ENCODE measurements at places on chromosomes 5 and 9.

- no peak for DNase-seq
These were observed 30.3 kb upstream of the TIFAB start for GRCh38 chr5:135482381-135482933.

DNA sequence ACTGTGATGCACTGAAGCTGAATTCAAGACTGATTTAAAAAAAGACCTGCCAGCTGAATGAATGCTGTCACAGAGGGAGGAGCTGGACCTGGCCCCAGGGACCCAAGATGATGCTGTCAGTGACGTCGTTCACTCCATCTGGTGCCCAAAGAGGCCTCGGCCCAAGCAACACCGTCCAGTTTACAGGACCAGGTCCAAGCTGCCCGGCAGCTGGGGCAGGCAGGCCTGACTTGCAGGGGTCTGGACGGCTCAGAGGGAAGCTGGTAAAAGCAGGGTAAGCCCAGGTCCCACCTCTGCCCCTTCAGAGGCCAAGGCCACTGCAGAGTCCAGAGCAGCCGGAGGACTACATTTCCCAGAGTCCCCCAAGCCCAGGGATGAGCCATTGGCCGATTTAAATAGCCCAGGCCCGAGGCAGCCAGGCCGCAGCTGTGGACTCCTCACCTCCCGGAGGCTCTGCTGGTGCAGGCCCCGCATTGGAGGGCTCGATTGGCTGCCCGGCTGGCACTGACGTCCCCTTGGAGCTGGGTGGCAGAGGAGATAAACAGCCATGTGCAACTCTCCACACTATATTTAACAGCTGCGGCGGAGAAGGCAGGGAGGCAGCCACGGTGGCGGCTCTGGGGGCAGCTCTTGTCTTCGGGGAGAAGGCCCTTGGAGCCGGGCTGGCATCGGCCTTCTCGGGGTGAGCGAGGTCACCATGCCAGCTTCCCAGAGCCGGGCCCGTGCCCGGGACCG is at the start of gene PLPP7:
Gene PLPP7, plus strand, starts transcription at position 423 of the 735 bp plus-strand sequence. Its CDS starts 275 bp downstream, at position 698.
- peak; percentile 53 for DNase-seq

DNA sequence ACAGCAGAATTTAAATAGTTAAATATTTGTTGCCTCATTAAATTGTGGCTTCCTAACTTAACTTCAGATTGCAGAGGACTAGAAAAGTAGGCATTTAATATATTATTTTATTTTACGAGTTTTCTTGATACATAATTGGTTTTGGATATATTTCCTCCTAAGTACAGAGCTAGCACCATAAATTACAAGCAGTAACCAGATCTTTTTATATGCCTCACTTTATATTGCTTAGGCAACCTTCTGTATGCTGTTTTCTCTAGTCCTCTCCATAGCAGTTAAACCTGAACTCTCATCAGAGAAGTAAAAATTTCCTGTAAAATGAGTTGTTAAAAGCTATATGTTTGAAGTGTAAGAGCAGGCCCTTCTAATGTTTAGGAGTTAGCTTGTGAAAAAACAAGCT is 144.2 kb downstream of the ZCCHC7 start:
- DNase-seq: no peak

DNA sequence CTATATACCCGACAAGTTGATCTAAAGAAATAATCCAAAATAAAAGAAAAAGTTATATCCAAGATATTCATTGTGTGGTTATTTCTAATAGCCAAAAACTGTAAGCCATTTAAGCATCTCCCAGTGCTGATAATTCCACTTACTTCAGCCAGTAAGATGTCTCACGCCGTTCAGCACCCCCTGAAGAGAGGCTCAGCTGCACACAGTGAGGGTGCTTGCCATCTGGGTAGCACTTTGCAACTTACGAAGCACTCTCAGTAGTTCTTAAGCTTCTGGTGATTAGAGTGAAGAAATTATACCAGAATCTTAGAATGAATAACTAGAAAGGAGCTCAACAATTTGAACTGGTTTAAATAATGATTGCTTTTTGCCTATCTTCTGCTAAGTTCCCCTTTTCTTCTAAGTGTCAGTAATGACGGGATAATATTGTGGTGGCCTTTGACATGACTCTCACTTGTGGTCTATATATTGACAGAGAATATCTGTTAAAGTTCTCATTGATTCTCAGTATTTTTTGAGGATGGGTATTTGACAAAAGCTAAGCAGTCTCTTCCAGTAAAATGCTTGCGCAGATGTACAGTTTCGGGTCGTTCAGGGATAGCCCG is 26.2 kb upstream of the LTC4S start:
- DNase-seq: no peak

DNA sequence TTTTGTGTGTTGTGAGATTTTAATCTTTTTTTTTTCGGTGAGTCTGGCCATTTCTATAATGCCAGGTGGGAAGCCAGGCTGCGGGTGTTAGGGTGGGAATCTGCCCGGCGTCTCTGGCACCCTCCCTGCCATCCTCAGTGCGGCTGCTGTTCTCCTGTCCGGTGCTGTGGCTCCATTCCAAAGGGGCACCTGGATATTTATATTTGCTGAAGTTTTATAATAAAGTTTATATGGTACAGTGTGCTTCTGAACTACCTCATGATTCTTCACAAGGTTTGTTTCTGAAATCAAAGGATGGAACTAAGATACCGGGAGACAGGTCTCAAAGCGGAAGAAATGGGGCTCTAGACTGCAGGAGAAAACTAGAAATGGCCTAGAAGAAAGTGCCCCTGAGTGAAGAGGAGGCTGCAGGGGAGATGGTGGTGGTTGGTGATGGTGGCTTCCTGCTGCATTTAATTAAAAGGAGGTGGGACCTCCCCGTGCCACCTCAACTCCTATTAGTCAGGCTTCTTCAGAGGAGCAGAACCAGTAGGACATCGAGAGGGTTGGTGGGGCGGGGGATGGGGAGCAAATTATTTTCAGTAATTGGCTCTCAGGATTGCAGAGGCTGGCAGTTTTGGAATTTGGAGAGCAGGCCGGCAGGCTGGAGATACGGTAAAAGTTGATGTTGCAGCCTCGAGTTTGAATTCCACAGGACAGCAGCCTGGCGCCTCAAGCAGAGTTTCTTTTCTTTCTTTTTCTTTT is 102.2 kb upstream of the ICE1 start:
- DNase-seq: no peak

GRCh38 chr9:81266674-81267073 is 422.7 kb downstream of the TLE1 start:
- peak; percentile 51 for DNase-seq

DNA sequence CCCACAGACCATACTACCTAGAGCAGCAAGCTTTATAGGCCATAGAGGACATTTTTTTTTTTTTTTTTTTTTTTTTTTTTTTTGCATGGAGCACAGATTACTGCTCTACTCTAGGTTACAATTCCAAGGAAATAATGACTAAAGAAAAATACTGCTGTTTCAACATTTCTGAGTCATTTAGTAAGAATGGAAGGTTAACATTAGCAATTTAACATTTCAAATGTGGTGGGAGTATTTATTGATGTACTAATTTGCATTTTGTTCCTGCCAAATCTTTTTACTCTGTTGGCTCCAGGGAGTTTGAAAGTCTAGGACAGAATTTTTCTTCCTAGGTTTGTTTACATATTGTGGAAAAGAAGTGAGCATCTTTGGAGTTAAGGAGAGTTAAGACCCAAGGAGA is 142.1 kb upstream of the CCDC152 start:
- no peak for DNase-seq

- DNase-seq: no peak
These were observed 9.1 kb downstream of the ARHGAP26 start for GRCh38 chr5:142779163-142779840.

DNA sequence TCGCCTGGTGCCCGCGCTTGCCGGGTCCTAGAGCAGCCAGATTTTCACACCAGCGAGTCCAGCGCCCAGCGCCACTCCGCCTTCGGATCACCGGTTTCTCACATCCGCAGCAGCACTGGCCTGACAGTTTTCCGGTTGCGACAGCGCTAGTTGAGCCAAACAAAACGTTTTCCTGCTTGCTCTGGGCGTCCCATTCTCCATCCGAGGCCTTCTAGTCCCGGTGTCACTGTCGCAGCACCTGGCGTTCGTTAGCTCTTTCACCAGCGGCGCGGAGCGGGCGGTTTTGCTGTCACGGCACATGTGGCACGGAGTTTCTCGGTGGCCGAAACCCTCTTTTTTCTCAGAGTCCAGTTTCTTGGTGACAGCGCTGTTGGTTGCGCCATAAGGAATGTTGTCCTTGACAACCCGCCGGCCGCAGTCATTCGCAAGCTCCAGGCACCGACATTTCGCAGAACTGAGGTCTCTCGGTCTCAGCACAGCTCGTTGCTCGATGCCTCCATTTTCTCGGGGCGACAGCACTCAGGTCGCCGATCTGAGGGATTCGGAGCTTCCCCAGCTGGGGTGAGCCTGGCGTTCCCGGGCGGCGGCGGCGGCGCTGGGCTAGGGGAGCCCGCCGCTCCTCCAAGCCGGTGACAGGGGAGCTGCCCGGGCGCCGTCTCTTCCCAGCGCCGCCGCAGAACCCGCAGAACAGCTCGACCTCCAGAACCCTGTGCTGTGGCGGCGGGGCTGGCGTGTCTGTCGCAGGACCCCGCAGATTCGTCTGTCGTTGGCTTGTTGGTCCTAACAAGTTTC is 47.8 kb downstream of the ANXA2R start:
- peak; percentile 82 for DNase-seq

DNA sequence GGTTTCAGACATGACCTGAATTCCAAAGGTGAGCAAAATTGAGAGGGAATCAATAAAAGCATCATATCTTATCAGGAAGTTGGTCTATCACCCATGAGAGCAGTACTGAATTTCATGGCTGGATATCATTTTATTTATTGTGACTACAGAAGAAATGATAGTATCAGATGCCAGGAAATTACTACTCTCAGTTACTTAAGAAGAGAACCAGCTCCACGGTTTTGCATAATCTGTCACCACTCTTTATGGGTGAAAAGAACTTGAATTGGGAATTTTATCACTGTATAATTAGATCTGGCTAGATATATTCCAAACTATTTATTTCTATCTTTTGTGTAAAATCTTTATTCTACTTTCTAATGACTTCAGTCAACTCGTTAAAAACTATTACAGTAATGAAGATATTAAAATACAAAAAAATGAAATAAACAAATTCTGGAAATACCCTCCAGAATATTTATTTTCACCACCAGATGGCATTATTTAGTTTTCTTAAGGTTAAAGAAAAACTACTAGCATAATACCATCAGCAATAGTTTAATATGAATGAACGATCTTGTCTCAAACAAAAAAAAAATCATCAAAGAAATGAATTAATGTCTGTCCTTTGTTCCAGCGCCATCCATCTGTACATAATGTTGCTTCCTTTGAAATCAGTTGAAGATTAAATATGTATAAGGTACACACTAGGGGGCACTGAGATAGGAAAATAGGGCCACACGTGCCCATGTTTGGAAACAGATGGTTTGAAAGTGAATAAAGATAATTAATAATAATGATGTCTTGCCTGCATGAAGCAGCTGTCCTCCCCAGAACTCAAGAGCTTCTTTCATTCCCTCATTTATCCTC is 84.7 kb upstream of the SLCO6A1 start:
- DNase-seq: peak; percentile 49

- DNase-seq: peak; percentile 48
These were observed 48.7 kb upstream of the C5orf58 start for GRCh38 chr5:170183816-170184687.

GRCh38 chr5:53357439-53357838 is 123.0 kb upstream of the FST start:
- DNase-seq: no peak

DNA sequence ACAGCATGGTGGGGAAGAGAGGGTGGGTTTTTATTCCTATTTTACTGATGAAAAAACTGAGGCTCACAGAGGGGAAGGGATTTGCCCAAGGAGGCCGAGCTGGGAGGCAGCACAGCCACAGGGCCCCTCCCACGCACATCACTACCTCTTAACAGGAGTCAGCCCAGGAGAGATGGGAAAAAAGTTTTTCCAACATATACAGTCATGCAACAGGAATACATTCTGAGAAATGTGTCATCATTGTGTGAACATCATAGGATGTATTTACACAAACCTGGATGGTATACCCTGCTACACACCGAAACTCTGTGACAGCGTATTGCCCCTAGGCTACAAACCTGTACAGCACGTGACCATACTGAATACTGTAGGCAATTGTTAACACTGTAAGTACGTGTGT is 11.6 kb downstream of the TRAF1 start:
- DNase-seq: peak; percentile 50
